IPS DF 6.9 (cell line): ENCODE measurements at places on chromosomes 1 and 21.

DNA sequence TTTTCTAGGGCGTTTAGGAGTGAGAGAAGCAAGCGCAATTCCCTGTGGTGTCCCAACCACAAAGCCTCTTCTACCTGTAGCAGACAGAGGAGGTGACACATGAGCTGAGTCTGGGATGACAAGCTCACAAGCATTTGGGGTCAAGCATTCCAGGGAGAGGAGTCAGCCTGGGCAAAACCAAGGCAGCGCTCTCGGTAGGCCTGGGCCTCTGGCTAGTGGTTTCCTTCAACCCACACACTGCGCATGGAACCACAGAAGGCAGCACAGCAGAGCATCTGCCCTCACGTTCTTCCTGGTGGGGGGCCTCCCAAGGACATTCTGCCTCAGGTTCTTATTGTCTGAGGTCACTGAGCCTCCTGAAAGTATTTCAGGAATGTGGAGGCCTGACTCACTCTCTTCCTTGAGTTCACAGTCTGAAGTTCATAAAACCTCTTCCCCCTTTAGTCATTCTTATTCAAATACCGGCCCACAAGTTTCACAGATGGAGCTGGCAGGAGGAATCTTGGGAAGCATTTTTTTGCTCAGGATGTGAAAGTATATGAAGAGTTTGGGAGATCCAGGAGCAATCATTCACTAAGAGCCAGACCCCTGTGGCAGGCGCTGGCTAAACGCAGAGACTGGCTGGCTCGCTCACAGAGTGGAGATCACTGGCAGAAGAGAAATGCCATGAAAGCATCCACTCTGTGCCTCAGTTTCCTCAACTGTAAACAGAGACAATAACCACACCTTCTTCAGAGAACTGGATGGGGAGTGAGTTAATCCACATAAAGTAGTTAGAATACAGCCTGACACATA lies 26.8 kb downstream of the CCN1 start:
- DNase-seq, result peak; percentile 82
- no peaks in the 10 kb centered on the region for H3K36me3 ChIP-seq
- peaks cover 11% of the 10 kb centered on the region for H3K4me1 ChIP-seq
- H3K27me3 ChIP-seq, result no peaks in the 10 kb centered on the region

GRCh38 chr1:221793439-221794078 lies 51.7 kb upstream of the DUSP10 start:
- no peaks in the 10 kb centered on the region for H3K4me1 ChIP-seq
- H3K4me3 ChIP-seq, result no peak overlapping the region
- DNase-seq, result no peak
- H3K36me3 ChIP-seq, result no peaks in the 10 kb centered on the region
- H3K27me3 ChIP-seq, result no peaks in the 10 kb centered on the region

DNA sequence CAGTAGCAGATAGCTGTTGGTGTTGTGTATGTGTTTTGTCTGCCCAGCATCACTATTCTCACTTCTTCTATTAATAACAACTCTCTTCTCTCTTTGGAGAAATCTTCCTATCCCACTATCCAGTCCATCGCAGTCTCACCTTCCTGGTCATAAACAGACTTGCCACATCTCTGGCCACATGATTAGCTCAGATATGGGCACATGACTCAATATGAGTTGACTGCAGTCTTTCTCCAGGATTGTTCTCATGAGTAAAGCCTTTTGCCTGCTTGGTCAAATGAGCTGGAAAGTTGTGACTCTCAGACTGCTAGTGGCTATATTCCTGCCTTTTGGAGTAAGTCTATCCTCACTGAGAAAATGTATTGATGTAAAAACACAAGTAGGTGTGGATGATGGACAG lies 32.9 kb upstream of the TADA1 start:
- no peaks in the 10 kb centered on the region for H3K27me3 ChIP-seq
- no peak overlapping the region for H3K27ac ChIP-seq
- H3K4me3 ChIP-seq, result no peak overlapping the region
- no peaks in the 10 kb centered on the region; the same call in 1 of the 2 replicates for H3K4me1 ChIP-seq
- no peak for DNase-seq
- no peaks in the 10 kb centered on the region for H3K36me3 ChIP-seq

GRCh38 chr1:199808110-199808870 lies 219.2 kb upstream of the NR5A2 start:
- no peaks in the 10 kb centered on the region; the same call in 1 of the 2 replicates for H3K4me1 ChIP-seq
- no peak overlapping the region for H3K27ac ChIP-seq
- no peaks in the 10 kb centered on the region for H3K27me3 ChIP-seq
- no peaks in the 10 kb centered on the region for H3K36me3 ChIP-seq
- H3K4me3 ChIP-seq, result no peak overlapping the region

DNA sequence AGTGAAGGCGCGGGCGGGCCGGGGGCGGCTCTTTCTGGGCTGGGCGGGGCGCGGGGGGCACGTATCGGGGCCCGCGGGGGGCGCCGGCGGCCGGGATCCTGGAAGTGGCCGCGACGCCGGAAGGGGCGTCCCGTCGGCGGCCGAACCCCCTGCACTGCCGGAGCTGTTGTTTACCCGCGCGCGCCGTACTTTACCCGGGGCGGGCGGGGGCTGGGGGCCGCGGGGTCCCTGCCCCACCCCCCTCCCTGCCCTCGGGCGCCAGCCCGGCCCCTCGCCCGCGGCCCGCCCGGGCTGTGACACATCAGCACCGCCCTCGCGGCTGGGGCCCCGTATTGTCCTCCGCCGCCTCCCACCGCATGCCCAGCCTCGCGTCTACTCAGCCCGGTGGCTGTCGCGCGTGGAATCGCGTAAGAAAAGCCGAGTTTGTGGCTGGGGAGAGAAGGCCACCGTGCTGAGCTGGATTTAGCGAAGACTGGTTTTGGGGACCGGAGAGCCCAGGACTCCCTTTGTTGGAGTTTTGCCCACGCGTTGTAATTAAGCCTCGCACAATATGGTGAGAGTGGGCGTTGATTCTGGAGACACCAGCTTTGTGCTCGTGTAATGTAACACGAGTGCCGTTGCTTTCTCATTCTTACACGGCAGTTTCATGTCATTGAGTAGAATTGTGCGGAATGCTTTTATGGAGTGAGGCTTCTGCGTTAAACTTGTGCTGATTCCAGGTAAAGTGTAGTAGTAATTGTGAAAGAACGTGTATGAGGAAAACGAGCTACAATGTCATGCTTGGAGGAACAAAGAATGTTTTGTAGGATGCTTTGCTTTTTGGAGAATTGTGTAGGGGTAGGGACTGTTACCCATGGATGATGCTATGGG lies 559 bp downstream of the BACH1 start:
- 0 out of 2 replicates have a peak, but pooled peaks cover 2% of the 10 kb centered on the region for H3K4me1 ChIP-seq
- H3K27ac ChIP-seq, result no peak overlapping the region
- H3K27me3 ChIP-seq, result no peaks in the 10 kb centered on the region
- peak overlapping the region; percentile 54 for H3K4me3 ChIP-seq
- no peaks in the 10 kb centered on the region for H3K36me3 ChIP-seq

DNA sequence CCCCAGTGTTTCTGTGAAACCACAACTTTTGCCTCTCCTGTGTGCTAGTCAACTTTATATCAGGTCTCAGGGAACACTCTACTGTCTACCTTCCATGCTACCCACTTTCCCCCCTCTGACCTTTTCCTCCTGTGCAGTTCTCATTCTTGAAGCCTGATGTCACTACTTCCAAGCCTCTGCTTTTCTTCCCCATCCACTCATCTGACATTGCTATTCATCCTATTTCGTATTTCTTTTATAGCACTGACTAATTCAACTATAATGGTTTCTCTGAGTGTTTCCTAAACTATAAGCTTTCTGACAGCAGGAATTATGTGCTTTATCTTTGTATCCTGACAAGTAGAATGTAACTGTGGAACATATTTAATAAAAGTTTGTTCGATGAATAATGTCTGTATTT lies 18.2 kb upstream of the DPH5 start:
- no peaks in the 10 kb centered on the region for H3K4me1 ChIP-seq
- H3K27ac ChIP-seq, result no peak overlapping the region
- no peaks in the 10 kb centered on the region for H3K27me3 ChIP-seq
- no peak for DNase-seq
- no peak overlapping the region for H3K4me3 ChIP-seq
- H3K36me3 ChIP-seq, result peaks cover 5% of the 10 kb centered on the region

DNA sequence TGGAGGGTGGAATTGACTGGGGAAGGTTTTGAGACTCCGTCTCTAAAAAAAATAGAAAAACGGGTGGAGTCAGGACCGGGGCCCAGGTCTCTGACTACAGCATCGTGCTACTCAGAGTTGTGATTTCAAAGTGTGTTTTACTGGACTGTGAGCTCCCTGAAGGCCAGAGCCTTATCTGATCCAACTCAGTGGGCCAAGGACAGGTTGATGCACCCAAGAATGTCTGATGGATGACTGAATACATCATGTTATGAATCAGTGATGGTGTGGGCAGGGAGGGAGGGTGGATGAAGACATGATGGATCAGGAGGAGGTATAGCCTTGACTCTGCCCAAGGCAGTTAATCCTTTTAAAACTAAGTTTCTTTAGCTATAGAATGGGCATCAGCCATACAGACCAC lies 81.6 kb downstream of the FOXD2 start:
- H3K4me3 ChIP-seq, result no peak overlapping the region
- no peaks in the 10 kb centered on the region for H3K36me3 ChIP-seq
- no peak overlapping the region for H3K27ac ChIP-seq
- no peak for DNase-seq
- peaks cover 5% of the 10 kb centered on the region for H3K4me1 ChIP-seq

- H3K4me1 ChIP-seq, result no peaks in the 10 kb centered on the region
- H3K36me3 ChIP-seq, result no peaks in the 10 kb centered on the region
- no peak overlapping the region for H3K4me3 ChIP-seq
- no peak overlapping the region for H3K27ac ChIP-seq
- no peaks in the 10 kb centered on the region for H3K27me3 ChIP-seq
These were observed 41.2 kb downstream of the RHOU start for GRCh38 chr1:228776449-228776848.

GRCh38 chr21:43269440-43269839 lies 100.6 kb downstream of the CRYAA start:
- no peak overlapping the region for H3K4me3 ChIP-seq
- no peaks in the 10 kb centered on the region for H3K4me1 ChIP-seq
- DNase-seq, result peak; percentile 20
- H3K36me3 ChIP-seq, result no peaks in the 10 kb centered on the region
- H3K27ac ChIP-seq, result no peak overlapping the region

DNA sequence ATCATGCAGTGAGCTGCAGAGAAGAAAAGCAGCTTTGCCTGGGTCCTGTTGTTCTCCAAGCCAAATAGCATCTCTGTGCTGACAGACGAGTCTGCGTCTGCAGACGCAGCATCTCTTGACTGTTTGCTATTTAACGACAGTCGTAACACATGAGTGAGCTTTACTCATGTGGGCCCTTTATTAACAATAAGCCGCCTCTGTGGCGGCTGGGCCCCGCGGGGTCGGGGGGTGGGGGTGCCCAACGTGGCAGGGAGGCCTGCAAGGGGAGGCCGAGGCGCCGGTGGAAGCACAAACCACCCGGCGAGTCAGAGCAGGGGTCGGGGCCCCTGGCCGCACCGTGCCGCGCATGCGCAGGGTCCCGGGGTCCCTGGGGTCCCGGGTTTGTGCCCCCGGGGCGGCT lies 435.1 kb downstream of the KIF26B start:
- H3K27me3 ChIP-seq, result no peaks in the 10 kb centered on the region
- no peak overlapping the region for H3K27ac ChIP-seq
- no peak for DNase-seq
- no peaks in the 10 kb centered on the region for H3K4me1 ChIP-seq

DNA sequence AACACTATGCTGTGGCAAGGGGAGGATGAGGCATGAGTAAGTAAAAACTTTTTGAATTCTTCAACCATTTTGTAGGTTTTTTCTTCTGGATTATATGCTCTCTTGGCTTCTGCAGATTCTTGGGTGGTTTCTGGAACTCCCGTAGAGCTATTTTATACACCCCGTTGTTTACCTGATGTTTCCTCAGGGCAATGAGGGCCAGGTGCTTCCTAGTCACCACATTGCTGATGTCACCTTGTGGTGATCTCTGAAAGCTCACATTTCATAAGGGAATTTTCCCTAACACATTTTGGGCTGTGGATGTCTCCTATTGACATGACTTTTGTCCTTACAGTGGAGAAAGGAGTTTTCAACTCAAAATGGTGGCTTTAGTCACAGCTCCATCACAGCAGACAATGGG lies 356.6 kb downstream of the PLA2G4A start:
- no peak overlapping the region for H3K27ac ChIP-seq
- no peaks in the 10 kb centered on the region for H3K27me3 ChIP-seq
- DNase-seq, result no peak
- no peaks in the 10 kb centered on the region for H3K4me1 ChIP-seq
- no peak overlapping the region for H3K4me3 ChIP-seq

GRCh38 chr1:117657031-117657430 lies 51.2 kb downstream of the TENT5C start:
- H3K27ac ChIP-seq, result no peak overlapping the region
- no peaks in the 10 kb centered on the region for H3K36me3 ChIP-seq
- no peaks in the 10 kb centered on the region for H3K4me1 ChIP-seq
- no peaks in the 10 kb centered on the region for H3K27me3 ChIP-seq

DNA sequence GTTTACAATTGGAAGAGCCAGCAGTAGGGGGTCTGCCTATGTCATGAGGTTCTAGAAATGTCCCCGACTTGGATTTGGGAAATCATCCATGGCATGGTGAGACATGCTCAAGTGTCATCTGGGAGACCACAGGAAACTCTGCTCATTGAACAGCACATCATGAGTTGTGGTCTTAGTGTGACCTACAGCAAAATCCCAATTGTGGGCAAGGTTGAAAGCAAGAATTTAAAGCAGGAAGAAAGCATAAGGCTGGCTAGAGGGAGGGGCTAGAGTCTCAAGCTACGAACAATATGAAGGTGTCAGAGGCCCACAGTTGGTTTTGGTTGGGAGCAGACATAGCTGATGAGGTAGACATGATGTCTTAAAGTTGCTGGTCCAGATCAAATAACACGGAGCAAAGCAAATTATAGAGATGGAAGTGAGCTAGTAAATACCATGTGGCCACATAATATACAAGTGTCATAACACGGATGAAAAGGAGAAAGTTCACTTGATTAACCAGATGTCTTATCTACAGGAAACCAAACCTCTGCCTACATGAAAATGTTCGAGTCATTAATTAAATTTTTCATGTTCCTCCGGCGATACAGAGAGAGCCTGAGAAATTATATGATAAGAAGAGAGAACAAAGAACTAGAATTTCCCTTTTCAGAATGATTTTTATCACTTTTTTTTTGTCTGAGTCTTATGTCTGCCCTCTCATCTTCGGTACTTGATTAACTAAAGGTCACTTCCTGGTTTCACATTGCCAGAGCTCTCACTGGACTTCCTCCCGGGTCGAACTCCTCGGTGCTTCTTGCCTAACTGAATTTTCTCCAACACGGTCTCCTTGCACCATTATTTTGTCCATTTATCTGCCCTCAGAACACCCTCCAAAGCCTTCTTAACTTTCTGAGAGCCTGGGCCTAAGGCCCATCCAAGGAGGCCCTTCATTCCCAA lies 67.5 kb upstream of the DUSP10 start:
- H3K27ac ChIP-seq, result no peak overlapping the region
- H3K36me3 ChIP-seq, result no peaks in the 10 kb centered on the region
- H3K4me3 ChIP-seq, result no peak overlapping the region
- no peaks in the 10 kb centered on the region for H3K27me3 ChIP-seq
- H3K4me1 ChIP-seq, result no peaks in the 10 kb centered on the region
